Amniotic stem cell (primary cell): ENCODE measurements at places on chromosomes 7 and 10.

DNA sequence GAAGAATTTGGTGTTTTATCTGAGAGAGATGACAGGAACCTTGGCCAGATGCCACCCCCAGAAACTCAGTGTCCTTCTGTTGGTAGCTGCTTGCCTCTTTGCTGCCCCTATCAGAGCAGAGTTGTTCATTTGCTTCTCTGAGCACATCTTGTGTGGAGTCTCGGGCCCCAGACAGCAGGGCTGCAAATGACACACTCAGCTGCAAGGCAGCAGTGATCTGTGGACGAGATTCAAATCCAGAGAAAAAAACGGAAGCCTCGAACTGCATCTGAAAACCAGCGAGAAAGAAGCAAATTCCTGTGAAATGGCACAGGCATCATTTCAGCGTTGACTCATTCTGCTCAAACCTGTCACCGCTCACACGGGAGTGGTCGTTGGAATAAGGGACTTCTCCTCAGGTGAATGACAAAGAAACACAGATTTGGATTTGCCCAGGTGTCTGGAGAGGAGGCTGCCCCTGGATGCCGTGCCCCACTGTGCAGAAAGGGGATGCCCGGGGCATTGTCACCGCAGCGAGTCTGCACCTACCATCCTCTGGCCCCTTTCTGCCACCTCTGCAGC, 144.7 kb downstream of the PFKFB3 start:
- no peak for DNase-seq

DNA sequence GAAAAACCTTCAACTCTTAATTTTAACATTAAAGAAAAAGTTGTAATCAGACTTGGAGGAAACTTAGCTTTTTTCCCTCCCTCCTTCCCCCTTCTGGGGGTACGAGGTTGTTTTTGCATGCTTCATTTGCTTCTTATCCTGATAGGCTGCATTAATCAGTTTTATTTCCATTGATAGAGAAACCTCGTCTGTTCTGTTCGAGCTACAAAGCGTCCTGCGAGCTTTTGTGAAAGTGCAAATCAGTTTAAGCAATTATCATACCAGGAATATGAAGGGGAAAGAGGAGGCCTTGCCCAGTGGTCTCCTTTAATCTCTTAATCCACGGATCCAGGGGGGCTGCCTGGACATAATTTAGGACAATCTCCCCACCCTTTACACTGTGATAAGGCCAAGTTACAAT, 7.5 kb downstream of the EMX2 start:
- DNase-seq, result no peak

DNA sequence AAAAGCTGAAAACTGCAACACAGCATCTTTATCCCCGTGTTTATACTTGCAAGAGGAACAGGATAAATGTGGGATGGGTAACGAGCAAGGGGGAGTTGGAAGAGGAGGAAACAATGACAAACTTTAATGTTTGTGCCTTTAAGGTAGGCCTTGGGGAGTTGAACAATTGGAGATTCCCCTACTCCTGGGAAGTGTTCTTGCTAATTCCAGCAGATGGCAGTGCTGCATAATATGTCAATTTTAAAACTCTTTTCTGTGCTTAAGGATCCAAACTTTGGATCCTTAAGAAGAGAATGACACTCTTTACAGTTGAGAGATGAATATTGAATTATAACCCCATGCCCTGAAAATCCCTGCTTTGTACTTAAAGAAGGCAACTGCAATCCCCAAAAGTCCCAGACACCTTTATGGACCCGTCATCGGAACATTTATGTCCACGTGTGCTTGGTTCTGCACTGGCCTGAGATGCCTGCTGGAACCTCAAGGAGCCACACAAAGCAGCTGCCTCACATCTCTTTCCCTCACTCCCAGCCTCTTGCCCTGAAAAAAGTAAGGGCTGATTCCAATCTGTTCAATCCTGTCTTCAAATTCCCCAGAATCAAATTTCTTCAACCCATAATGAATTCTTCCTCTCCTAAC, 12.0 kb downstream of the IFIT5 start:
- no peak for DNase-seq

GRCh38 chr7:74014931-74015330, 13.0 kb upstream of the ELN start:
- DNase-seq, result no peak

- DNase-seq, result no peak
Observed at GRCh38 chr10:98268694-98269431, 869 bp upstream of the LOXL4 start.

DNA sequence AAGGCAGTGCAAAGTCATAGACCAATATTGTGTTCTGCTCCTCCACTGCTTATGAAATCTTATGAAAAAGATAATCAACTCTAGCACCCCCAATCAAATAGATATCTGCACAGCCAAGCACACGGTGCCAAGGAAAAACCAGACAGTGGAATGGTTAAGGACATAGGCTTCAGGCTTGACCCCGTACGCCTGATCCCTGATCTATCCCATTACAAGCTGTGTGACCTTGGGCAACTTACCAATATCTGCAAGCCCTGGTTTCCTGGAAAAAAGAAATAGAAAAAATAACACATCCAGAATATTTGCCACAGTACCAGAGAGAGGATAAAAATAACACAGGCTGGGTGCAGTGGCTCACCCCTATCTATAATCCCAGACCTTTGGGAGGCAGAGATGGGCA, 56.9 kb downstream of the GRB10 start:
- DNase-seq, result no peak

- peak; percentile 5 for DNase-seq
Observed at GRCh38 chr10:117442944-117443685, 67.9 kb upstream of the PDZD8 start.

- no peak for DNase-seq
Observed at GRCh38 chr7:45514944-45515343, 59.2 kb upstream of the ADCY1 start.

- DNase-seq, result no peak
Observed at GRCh38 chr10:78829565-78829964, 239.2 kb upstream of the ZMIZ1 start.

DNA sequence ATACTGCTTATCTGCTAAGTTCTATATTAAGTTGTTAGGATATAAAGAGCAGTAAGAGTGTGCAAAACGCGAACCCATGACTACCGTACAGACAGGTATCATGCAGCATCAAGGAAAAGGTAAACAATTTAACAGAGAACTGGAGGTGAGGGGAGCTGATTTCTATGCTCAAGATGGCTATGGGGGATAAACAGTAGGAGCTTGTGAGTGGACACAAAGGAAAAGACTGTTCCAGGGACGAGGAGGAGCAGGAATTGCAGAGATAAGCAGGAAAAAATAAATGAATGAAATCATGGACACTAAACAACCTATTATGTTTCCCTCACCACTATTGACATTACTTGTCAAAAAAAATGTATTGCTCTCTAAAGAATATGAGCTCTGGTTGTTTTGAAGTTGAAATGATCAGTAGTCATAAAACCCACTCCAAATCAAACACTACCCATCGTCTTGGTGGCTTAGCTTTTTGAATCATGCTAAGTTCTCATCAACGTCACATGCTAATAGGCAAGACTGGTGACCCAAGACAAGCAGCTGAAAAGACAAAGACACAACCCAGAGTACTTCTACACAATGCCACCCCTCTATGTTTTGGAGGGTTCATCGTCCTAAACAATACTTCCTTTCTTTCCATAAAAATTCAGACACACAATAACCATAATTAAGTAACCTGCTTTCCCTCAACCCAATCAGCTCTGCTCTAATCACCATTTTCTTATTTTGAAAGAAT, 102.7 kb downstream of the NRP1 start:
- no peak for DNase-seq

GRCh38 chr7:158023157-158023556, 564.5 kb downstream of the PTPRN2 start:
- no peak for DNase-seq

GRCh38 chr7:16739863-16740622, 13.5 kb upstream of the TSPAN13 start:
- peak; percentile 19 for DNase-seq

GRCh38 chr10:78865931-78866717, 202.6 kb upstream of the ZMIZ1 start:
- DNase-seq, result no peak

DNA sequence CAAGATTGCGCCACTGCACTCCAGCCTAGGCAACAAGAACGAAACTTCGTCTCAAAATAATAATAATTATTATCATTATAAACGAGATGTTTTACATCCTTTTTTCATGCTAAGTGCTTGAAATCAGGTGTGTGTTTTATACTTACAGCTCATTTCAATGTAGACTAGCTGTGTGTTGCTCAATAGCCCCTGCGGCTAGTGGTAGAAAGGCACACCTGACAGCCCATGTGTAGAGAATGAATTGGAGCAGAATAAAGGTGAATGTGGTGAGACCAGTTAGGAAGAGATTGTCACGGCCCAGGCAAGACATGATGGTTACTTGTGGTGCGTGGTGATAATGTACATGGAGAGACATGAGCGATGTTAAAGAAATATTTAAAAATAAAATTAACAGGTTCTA, 86.7 kb upstream of the TMEM26 start:
- no peak for DNase-seq
